Endodermal cell (in vitro differentiated cells): ENCODE measurements at places on chromosomes 6 and 20.
A peak's percentile ranks its signal among the peaks of the same experiment; 100 is the strongest.

- DNase-seq, result no peak
These were observed 238.2 kb downstream of the ADGRB3 start for GRCh38 chr6:68873236-68873635.

DNA sequence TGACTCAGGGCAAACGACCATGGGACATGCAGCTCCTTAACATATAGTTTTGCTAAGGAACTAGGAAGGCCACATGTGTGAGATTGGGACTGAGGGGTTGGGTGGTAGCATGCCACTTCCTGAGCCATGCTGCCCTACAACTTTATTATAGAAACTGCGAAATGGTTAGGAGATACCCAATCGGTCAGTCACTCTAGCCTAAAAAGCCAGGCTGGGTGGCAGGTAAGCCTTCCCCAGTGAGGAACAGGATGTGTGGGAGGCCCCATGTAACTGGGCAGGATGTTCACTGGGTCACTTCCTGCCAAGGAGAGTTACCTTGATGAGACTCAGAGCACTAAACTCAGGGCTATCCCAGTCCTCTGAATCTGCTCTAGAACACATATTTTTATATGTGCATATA, 123.5 kb downstream of the MAP3K7 start:
- DNase-seq, result no peak

GRCh38 chr20:57106030-57106682, 160.3 kb downstream of the BMP7 start:
- DNase-seq, result no peak

DNA sequence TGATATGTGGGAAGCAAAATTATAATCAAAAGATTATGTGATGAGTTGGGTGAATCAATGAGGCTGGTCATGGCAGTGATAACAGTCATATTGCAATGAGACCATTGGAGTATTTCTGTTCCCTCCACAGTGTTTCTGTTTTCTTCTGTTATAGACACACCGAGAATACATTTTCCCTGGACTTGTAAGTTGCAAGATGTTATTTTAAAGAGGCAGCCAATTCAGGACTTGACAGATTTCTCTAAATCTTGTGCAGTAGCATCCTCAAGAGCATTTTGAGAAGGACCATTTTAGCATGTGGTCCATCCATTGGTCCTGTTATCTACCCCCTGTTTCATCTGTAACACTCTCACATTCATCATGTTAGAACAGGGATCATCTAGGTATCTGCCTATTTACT, 55.6 kb downstream of the NKAIN2 start:
- no peak for DNase-seq

DNA sequence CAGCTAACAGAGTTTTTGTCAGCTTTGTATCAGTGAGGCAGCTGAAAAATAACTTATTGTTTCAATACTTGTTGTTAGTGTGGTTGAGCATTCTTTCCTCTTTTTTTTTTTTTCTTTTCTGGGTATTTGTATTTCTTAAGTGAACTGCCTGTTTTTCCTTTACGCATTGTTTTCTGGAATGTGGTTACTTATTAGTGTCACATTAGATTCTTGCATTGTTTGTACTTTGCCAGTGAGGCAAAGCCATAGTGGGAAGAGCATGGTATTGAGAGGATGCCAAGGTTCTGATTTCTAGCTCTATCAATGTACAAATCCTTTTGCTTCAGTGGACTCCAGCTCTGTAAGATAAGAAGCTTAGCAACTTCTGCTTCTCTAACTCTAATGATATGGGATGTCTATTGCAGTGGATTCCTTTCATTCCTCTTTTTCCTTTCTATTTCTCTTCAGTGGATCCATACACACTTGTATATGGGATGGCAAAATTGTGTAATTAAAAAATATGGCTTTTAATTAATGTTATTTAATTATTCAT, 3.9 kb downstream of the CDKAL1 start:
- no peak for DNase-seq

GRCh38 chr20:48105526-48105925, 320.2 kb upstream of the SULF2 start:
- DNase-seq, result no peak

- DNase-seq, result no peak
These were observed 130.5 kb downstream of the CRYBG1 start for GRCh38 chr6:106490974-106491373.

DNA sequence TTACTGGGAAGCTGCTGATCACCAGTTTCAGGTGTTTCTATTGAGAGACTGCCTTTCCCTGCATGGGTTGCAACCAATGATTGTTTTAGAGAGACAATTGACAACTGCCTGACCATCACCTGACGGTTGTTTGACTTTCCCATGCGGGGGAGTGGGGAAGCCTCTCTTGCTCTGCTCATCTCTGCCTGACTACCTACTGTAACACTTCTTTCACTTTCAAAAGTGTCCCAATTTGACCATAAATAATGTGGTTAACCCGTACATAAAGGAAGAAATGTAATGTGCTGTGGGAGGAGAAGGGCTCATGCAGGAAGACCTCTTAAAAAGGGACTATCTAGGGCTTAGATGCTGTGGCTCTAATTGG, 122.1 kb upstream of the PHACTR1 start:
- no peak for DNase-seq

DNA sequence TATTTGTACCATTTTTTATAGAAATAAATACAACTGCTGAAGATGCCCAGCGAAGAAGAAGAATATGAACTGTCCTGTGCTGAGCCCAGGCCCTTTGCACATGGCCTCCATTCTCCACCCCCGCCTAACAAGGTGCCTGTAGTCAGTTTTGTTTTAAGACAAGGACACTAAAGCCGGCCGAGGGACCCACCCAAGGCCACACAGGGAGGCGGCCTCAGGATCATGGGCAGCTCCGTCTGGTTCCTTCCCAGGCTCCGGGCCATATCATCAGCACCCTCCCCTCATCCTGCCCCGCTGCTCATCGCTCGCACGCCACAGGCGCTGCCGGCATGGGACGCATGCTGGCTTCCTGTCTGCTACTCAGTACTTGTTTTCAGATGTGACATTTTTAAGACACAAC, 21.3 kb downstream of the PSMG4 start:
- DNase-seq, result peak; percentile 43

DNA sequence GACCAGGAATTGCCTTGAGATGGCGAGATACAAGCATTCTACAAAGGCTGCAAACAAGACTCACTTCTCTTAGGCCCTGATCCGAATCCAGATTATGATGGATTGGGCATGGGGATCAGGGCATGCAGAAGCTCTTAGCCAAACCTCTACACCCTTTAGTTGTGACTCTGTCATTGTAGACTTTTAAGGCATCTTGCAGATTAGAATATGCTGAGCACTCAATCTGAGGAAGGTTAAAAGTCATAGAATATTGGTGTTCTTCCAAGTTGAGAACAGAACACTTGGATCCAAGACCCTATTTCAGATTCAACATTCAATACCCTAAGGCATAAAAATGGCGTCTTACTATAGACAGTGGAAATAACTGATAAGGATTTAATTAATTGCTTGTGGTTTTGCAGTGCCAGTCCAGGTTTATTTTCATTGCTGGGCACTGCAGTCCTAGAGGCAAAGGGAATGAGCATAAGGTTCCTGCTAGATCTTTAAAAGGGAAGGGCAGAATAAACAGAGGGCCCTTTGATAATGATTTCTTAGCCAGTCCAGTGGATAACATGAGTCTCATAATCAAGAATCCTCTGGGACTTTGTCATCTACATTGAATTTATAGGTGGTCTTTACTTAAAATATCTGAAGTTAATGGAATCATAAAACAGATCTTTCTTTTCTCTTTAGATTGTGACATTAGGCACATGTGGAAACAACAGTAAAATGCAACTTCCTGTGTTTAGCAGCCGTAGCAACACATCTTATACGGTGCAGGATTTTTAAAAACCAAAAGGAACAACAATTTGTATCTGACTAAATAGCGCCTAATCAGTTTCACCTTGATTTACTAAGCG, 17.6 kb downstream of the PHACTR2 start:
- DNase-seq, result no peak

GRCh38 chr6:37182736-37183590, 13.0 kb downstream of the PIM1 start:
- DNase-seq, result no peak

- DNase-seq, result no peak
These were observed 405.0 kb downstream of the ESR1 start for GRCh38 chr6:152212437-152212836.

- DNase-seq, result no peak
These were observed 111.5 kb downstream of the MEI4 start for GRCh38 chr6:77764364-77764763.

DNA sequence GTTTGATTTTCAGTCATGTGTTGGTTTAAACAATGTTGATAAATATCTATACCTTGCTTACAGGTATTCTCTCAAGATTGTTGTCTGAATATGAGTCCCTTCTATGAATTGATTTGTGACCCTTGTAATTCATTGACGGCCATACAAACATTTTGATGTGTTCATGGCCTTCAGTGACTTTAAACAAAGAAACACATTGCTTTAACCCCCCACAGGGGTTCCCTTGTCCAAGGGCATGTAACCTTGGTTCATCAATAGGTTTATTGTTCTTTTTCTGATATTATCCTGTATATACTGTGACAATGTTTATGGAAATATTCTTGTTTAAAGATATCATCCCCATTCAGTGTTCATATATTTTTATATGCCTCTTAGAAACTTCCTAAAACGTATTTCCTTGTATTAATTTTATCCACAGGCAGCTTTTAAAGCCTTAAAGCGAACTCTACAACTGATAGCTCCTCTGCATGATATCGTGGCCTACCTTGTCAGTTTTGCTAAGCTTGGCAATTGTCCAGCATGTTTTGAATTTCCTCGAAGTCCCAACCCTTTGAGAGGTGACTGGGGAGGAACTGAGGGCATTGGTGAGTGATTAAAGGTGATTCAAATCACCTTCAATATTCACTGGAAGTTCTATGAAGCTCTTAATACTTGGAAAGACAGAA, 87.0 kb downstream of the CD164 start:
- no peak for DNase-seq

DNA sequence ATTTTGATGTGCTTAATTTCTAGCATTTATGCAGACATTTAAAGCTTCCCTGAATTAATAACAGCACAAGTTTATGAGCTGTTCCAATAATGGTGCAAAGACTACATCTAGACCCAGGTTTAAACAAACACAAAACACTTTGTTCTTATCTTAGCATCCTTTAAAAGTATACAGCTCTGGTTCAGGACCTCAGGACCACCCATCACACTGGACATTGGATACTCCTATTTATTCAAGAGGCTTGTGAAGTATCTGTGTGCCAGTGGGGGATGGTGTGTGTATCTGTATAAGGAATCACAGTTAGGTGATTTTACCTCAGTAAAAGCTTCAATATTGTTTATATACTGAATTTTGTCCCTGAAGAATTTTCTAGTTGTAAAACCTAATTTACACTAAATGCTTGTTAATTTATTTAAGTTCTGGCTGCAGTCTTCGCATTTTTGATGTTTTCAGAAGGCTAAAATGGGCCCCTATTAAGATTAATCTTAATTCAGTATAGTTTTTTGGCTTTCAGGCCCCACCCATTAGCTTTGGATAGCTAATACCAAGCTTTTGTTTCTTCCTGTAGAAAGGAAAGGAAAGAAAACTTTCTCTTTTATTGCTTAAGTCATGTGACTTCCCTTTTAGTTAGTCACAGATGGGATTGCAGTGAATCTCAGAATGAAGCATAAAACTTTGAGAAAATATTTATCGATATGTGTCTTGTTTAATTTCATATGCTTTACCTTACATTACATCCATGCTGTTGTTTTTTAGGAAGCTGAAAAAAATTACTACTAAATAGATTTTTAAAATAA, 13.1 kb downstream of the LIN28B start:
- no peak for DNase-seq

DNA sequence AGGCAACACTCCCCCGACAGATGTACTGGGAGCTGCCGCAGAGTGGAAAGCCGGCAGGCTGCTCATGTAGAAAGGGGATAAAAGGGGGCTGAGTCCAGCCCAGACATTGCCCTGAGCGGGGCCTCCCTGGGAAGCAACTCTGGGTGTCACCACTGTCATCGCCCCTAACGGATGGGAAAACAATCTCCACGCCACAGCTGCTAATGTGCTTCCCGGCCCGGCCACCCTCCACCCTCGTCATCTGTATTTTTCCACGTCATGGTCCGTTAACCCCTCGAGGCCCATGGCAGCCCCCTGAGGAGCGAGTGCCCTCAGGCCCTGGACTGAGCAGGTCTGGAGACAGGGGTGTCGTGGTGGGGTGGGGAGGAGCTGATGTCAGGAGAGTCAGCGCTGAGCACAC, 227.4 kb downstream of the DLL1 start:
- peak; percentile 24 for DNase-seq

DNA sequence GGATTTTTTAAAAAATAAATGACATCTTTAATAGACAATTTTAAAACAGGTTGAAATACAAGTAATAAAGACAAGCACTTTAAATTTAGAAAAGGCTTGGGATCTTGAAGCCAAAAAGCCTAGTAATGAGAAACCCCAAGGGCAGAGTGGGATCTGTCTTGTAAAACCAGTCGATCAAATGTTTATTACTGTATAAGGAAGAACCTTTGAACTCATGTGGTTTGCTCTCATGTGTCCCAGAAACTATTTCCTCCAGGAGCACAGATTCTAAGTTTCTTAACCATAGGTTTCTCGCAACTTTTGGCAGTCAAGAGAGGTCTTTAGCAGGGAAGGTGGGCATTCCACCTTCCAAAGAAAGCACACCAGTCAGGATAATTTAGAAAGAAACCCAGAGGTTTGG, 541.7 kb upstream of the BTBD3 start:
- DNase-seq, result no peak
